Adrenal gland (tissue), 19 donors: ENCODE measurements at places on chromosomes 3 and 15. TPM values are rescaled to one million over a fixed set of nuclear protein-coding genes. Genes with fewer than 3 reads are reported as not detected.

Gene CX3CR1
- polyA plus RNA-seq: 0.16 TPM

Gene IL20RB
- 1.7 TPM for polyA plus RNA-seq

Gene EXD1
- not detected for polyA plus RNA-seq

Gene LNP1
- 2.9 TPM for polyA plus RNA-seq

- no peak for DNase-seq
Observed at GRCh38 chr3:74601793-74602192, 12.7 kb downstream of the CNTN3 start.

DNA sequence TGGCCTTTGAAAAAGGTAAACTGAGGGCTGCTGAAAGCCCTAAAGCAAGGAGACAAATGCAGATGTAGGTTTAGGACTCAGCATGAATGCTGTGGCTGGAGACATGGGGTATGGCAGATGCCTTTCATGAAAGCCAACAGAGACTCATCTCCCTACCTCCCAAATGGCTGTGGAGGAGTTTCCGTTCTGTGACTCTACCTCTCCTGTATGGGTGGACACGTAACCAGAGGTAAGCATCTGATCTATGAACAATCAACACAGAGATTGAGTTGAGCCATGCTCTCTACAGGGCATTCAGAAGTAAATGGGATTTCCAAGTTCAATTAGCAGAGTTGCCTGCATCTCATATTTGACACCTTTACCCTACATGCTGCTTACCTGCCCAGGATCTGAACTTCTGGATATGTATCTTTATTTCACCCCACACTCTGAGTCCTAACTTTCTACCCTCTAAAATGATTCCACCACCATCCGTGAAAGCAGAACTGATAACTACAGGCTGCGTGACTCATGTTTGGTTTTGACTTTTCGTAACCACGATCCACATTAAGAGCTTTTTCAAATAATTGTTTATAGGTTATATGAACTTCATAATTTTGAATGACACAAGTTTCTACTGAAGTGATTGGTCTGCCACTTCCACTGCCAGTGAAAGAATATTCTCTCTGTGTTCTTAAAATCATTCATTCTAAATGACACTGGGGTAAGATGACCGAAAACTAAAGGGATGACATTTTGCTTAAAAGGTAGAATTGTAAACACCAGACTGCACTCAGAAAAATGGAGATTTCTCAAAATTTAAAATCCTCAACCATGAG is 1058.7 kb downstream of the FHIT start:
- no peak for DNase-seq

GRCh38 chr3:177832880-177833279 is 635.6 kb upstream of the TBL1XR1 start:
- DNase-seq: no peak

DNA sequence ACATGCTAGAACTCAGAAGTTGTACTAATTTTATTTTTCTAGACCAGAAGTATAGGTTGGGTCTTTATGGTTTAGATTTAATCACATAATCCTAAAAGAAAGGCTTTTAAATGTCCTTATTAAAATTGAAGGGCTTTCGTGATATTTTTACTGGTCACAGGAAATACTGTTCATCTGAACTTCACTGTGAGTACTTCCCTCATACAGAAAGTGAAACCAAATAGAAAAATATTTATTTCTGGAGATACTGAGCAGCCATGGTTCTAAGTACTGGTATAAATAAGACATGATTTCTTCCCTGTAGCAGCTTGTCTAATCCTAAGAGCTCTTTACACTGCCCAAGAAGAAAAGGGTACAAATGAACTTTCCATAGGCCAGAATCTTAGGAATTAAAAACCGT is 2.0 kb downstream of the SNRK start:
- no peak for DNase-seq

GRCh38 chr3:66606868-66607267 is 106.0 kb upstream of the LRIG1 start:
- DNase-seq: no peak

- peak; percentile 57 for DNase-seq
Observed at GRCh38 chr15:71651750-71652186, 158.6 kb upstream of the NR2E3 start.

DNA sequence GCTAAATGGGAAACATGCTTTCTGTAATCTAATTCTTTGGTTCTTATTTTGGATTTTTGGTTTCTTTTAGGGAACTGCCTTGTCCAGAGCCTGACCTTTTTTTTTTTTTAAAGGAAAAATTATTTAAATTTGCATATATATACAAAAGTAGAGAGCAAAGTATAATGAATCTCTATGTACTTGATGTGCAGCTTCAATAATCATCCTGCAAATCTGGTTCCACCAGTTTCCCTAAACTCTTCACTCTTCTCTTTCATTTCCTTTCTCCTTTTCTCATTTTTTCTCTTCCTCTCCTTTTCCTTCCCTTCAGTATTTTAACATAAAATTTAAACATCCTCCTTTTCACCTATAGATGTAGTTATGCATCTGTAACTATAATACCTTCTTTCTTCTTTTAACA is 82.5 kb downstream of the USP13 start:
- DNase-seq: no peak

DNA sequence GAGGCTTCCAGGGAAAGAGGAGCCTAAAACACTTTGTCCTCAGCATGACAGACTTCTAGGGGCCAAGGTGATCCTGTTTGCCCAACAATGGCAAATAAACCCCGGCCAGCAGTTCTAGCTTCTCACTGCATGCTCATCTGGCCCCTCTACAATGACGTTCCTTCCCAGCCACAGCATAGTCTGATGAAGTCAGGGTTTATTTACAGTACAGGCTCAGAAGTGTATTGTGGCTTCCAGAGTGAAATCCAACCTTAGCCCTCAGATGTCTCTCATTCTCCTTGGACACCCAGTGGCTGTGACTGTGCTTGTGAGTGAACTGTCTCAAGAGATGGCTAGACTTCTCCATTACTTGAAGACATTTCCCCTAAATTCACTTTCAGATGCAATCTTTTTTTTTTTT is 40.8 kb downstream of the BFSP2 start:
- DNase-seq: no peak
